Coronary artery (tissue), 2 donors: ENCODE measurements at places on chromosomes 5 and 9.
A peak's percentile ranks its signal among the peaks of the same experiment; 100 is the strongest.

GRCh38 chr9:109997682-109998081 lies 210.3 kb downstream of the C9orf152 start:
- DNase-seq, result no peak

DNA sequence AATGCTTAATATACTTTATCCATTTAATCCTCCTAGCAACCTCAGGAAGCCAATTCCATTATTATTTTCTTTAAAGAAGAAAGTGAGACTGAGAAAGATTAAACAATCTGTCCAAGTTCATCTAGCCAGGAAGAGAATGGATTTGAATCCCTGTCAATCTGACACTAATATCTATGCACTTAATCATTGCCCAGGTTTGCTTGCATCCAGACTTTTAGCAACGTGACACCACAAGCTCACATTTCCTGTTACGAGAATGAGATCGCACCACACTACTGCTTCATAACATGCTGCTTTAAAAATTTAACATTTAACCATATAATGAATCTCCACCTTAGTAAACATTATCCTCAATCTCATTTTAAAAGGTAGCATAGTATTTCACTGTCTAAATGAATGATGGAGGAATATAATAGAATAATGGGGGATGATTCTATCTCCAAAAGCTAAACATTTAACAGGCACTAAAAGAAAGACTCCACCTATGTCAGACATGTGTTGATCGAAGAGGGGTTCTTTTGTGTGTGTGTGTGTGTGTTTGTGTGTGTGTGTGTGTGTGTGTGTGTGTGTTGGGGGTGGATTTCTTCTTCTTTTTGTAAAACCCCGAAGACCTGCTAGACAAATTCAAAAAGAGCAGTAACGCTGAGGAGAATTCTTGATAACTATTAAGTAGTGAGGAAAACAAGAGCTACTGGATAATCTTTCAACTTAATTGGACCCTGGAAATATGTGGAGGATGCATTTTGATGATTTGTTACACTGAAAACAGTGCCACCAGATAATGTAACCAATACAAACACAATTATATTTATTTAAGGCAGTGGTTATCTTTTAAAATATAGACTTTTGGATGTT lies 138.7 kb upstream of the NR3C1 start:
- no peak for DNase-seq

DNA sequence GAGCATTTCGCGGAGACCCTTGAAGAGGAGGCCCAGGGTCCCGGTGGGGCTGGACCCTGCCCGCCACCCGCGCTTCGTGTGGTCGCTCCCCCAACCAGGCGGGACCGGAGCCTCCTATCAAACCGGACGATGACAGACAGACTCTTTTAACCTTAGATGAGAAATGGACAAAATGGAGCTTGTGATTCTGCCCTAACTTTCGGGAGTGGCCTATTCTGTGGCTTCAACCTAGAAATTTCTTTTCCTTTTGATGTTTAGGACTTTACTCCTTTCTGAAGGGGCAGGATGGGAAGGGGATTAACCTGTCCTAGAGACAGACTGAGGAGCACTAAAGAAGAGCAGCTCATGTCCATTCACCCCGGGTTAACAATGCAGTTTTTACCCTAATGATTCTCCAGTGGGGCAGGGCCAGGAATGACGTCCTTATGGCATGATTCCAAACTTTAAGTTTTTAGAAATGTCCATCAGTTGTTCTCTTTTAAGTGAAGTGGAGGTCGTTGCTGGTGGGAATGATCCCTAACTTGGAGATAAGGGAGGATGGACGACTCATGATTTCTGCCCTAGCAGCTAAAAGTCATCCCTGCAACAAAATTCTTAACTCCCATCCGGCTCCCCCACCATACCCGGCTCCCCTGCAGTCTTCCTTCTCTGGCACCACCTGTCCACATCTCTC lies 1.0 kb downstream of the NIPSNAP3A start:
- no peak for DNase-seq

DNA sequence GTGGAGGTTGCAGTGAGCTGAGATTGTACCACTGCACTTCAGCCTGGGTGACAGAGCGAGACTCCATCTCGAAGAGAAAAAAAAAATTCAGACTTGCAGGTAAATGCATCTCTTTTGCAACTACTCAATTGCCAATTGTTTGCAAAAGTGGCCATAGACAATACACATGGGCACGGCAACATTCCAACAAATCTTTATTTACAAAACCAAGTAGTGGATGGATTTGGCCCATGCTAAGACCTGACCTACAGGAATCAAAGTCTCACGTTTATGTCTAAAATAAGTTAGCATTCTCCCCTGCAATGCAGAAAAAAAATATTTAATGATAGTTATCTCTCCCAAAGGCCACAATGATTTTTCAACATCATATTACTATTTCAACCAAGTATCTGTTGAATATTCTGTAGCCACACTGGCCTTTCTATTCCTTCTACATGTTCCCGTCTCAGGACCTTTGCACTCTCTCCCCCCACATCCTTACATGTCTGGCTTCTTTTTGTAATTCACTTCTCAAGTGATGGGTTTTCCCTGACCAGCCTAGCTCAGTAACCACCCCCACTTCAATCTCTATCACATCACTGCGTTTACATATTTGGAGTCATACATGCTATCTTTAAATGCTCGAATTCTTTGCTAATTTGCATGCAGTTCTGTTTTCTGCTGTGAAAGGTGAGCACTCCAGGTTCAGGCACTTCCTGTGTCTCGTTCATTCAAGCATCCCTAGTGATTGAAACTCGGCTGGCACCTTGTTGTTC lies 54.2 kb downstream of the FNBP1 start:
- no peak for DNase-seq

DNA sequence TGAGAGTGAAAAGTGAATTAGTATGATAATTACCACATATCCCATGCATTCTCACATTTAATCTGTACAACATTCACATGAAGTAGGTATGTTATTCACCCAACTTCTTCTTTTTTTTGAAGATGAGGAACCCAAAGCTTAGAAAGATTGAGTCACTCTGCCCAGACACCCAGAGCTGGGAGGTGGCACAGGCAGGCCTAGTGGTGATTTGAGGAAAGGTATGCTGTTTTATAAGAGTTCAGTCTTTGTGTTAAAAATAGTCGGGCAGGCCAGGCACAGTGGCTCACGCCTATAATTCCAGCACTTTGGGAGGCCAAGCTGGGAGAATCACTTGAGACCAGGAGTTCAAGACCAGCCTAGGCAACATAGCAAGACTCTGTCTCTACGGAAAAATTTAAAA lies 285.3 kb downstream of the NR3C1 start:
- no peak for DNase-seq

DNA sequence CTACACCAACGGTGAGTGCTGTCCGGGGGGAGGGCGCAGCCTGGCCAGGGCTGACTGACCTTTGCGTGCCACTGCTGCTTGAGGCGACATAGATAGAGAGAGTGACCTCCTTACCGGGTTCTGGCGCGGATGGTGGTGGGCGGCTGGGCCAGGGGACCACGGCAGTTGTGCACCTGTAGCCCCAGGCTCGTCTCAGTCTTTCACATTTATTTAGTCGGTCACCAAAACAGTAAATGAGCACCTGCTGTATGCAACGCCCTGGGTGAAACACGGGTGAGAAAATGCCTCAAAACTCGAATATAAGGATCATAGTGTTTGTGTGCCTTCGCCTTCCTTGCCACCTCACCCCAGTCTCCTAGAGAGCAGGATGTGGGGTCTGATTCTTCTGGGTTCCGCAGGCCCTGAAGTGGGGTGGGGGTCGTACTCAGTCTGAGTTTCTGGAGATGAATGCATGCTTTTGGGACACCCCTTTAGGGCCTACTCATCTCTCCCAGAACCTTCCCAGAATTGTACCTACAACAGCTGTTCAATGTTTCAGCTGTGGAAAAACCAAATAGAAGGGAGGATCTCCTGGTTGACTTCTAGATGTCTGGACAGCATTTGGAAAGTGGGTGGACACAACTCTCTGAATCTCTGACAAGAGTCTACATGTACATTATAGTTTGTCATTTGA lies 714 bp downstream of the SEC24A start:
- no peak for DNase-seq

DNA sequence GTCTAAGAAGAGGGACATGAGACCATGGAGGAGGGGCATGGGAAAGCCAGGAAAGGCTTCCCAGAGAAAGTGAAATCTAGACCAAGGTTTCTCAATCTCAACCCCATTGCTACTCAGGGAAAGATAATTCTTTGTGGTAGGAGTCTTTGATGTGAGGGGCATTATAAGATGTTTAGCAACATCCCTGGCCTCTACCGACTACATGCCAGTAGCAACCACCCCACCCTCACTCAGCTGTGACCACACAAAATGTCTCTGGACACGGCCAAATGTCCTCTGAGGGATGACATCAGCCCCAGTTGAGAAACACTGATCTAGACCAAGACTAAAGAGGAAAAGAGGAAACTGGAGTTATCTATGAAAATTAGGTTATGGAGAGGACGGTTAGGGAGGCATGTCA lies 298.5 kb upstream of the KIF2A start:
- no peak for DNase-seq

DNA sequence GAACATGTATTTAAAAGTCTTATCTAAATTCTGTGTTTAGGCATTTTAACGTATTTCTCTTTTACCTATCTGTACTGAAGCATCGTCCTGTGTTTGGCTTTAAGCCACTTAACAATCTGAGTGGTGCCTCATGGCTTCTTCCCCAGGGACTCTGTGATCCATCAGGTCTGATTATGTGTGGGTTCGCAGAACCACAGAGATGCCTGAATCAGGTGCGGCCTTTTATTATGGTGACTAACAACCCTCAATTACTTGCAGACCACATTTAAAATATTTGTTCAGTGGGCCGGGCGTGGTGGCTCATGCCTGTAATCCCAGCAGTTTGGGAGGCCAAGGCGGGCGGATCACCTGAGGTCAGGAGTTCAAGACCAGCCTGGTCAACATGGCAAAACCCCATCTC lies 39.6 kb upstream of the SAP30L start:
- no peak for DNase-seq

DNA sequence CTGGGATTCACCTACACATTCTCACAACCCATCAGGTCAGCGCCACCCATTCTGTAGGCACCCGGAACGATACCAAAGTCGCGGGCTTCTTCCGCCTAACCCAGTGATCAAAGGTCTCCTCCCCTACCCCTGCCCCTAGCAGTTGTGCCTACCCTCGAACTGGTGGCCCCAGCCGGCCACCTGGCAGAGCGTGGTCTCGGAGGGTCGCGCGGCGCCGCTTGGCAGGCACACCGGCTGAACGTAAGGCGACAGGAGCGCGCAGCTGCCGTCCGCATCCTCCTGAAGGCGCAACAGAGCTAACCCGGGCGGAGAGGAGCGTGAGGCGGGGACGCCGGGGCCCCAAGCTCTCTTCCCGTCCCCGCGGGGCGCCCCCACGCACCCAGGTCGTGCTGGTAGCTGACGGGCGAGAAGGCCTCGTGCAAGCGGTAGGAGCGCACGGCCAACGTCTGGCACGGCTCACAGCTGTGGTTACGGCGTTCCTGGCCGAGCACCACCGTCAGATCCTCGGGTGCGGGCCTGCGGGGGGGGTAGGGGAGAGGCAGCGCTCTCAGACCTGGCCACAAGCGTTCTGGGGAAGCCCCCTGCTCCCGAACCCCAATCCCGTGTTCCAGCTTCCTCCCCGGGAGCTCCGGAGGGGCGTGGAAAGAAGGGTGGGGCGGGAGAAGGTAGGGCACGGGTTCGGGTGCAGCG lies 2.8 kb upstream of the PFN3 start:
- DNase-seq, result no peak

- DNase-seq, result peak; percentile 88
These were observed 26.1 kb upstream of the CSF1R start for GRCh38 chr5:150112201-150113046.

- no peak for DNase-seq
These were observed 55.9 kb upstream of the BARX1 start for GRCh38 chr9:94010980-94011533.

GRCh38 chr5:73496984-73497457 lies 1.2 kb upstream of the BTF3 start:
- DNase-seq, result no peak

GRCh38 chr5:111552896-111553295 lies 40.6 kb upstream of the STARD4 start:
- DNase-seq, result no peak

GRCh38 chr5:10192309-10192708 lies 57.4 kb downstream of the ATPSCKMT start:
- no peak for DNase-seq

- DNase-seq, result no peak
These were observed 29.0 kb downstream of the LIFR start for GRCh38 chr5:38527475-38527874.

DNA sequence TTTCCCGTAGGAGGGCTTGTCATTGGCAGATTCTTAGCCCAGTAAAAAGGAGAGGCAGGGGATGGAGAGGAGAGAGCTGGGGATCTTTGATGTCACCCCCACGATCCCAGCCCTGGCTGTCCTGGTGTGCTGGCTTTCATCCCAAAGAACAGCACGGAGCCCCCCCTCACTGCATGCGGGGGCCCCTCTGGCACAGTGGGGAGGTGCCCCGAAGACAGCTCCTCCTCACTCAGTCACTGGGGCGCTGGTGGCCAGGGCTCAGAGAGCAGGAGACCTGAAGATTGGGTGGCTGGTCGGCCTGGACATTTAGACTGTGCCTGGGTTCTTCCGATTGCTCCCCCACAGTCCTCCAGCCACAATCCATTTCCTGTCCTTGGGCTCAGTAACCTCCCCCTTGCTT lies 207.5 kb downstream of the MELK start:
- no peak for DNase-seq

- DNase-seq, result no peak
These were observed 964 bp upstream of the COL5A1 start for GRCh38 chr9:134640506-134641172.

- no peak for DNase-seq
These were observed 1.2 kb upstream of the ADAMTS6 start for GRCh38 chr5:65482736-65483545.

DNA sequence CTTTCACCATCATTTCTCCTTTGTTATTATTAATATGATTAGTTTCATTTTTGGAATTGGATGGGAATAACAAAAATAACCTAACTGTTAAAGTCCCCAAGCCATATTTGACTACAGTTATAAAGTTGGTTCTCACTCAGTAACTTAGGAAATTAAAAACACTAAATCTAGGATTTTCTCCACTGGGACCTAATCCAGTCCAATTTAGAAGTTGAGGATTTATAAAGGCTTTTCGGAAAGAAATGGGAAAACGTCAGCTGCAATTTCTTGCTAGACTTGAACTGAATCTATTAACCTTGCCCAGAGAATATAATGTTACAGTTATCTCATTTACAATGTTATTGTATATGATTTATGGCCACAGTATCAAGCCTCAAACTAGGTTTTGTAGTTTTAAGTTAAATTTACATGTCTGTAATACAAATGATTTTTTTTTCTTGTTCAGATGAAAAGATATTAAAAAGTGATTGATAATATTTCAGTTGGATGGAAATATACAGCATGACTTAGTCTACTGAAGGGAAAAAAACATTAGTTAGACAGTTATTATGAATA lies 524.3 kb upstream of the GRAMD2B start:
- DNase-seq, result no peak

- no peak for DNase-seq
These were observed 23.8 kb downstream of the MRPS27 start for GRCh38 chr5:72296256-72296655.
